ENCODE measurements at places on chromosomes 1 and 21. TPM values are rescaled to one million over a fixed set of nuclear protein-coding genes. Genes with fewer than 3 reads are reported as not detected.
A peak's percentile ranks its signal among the peaks of the same experiment; 100 is the strongest.

DNA sequence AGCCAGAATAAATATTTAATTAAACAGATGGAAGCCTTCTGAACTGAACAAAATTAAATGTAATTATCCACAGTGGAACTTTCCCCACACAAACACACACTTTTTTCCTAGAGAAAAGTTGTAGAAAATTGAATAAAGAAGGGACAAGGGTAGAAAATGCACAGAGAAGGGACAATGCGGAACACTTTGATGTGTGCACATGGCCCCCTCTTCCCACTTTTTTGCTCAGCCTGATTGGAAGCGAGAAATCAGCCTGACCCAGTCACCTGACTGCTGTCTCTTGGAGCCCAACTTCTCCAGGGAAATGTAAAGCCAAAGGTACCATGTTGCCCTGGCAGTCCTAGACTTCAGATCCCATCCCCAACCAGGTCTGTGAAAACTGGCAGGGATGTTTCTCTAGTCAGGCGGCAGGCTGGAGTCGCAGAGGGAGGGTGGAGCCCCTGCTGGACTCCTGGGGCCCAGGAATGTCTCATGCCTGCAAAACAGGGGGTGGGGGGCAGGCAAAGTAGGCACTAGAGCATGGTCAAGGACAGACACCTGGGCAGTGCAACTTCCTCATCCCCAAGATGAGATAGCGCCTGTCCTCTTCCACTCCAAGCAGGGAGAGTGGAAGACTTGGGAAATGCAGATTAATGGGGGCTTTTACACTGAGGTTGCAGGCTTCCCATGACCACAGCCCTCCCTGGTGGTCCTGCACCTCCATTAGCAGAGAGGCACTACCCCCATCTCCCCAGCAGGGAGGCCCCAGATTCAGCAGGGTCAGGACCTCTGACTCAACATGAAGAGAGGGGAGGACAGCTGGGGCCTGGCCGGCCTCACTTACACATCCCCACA lies 2.8 kb downstream of the CERS2 start:
- peaks cover 61% of the 10 kb centered on the region for H3K4me1 ChIP-seq
- H3K27me3 ChIP-seq: no peaks in the 10 kb centered on the region
- no peak for DNase-seq
- H3K4me3 ChIP-seq: peak overlapping the region; percentile 92
- peak overlapping the region; percentile 89 for H3K27ac ChIP-seq
- H3K36me3 ChIP-seq: peaks cover 17% of the 10 kb centered on the region

Gene CYYR1
- 18.2 TPM for total RNA-seq

DNA sequence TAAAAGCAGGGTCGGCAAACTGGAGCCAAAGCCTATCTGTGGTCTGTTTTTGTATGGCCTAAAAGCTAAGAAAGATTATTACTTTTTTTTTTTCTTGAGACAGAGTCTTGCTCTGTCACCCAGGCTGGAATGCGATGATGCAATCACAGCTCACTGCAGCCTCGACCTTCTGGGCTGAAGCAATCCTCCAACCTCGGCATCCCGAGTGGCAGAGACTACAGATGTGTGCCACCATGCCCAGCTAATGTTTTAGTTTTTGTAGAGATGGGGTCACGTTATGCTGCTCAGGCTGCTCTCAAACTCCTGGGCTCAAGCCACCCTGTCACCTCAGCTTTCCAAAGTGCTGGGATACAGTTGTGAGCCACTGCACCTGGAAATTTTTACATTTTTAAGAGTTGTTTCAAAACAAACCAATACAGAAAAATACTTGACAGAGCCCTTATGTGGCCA lies 6.5 kb upstream of the GLRX2 start:
- H3K4me3 ChIP-seq: peak overlapping the region; percentile 54
- H3K27ac ChIP-seq: peak overlapping the region; percentile 67
- no peak for DNase-seq
- H3K36me3 ChIP-seq: no peaks in the 10 kb centered on the region
- H3K27me3 ChIP-seq: no peaks in the 10 kb centered on the region

Gene SPRR1B
- total RNA-seq: not detected

- DNase-seq: no peak
- H3K27ac ChIP-seq: no peak overlapping the region
- no peak overlapping the region for H3K4me3 ChIP-seq
- H3K4me1 ChIP-seq: peaks cover 4% of the 10 kb centered on the region
- H3K27me3 ChIP-seq: no peaks in the 10 kb centered on the region
Measured at GRCh38 chr1:64980745-64981600, 14.6 kb upstream of the JAK1 start.

GRCh38 chr1:25705699-25706098 lies 89.1 kb downstream of the MAN1C1 start:
- peaks cover 56% of the 10 kb centered on the region for H3K4me1 ChIP-seq
- H3K27me3 ChIP-seq: no peaks in the 10 kb centered on the region
- peak overlapping the region; percentile 35 for H3K27ac ChIP-seq
- no peaks in the 10 kb centered on the region for H3K36me3 ChIP-seq

DNA sequence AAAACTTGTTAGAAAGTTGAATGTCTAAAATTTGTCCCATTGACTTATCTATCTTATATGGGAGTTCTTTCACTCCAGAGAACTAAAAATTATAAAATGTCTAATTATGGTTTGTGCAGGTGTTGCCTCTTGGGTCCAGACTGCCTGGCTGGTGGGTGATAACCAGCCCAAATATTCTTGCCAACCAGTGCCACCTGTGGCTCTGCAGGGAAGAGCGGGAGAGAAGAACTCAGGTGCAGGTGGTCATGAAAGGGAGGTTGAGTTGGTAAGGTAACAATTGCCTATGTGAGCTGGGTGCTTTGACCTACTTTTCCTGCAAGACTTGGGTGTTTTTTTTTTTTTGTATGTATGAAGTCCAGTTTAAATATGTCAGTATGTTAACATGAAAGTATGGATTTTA lies 10.2 kb downstream of the RPS6KC1 start:
- H3K4me1 ChIP-seq: peaks cover 9% of the 10 kb centered on the region
- H3K27me3 ChIP-seq: no peaks in the 10 kb centered on the region
- no peak for DNase-seq
- peaks cover 3% of the 10 kb centered on the region for H3K36me3 ChIP-seq

GRCh38 chr1:157407917-157408525 lies 144.3 kb downstream of the FCRL5 start:
- DNase-seq: no peak
- no peaks in the 10 kb centered on the region for H3K36me3 ChIP-seq
- no peak overlapping the region for H3K27ac ChIP-seq
- peaks cover 2% of the 10 kb centered on the region for H3K4me1 ChIP-seq
- H3K27me3 ChIP-seq: no peaks in the 10 kb centered on the region
- no peak overlapping the region for H3K4me3 ChIP-seq

DNA sequence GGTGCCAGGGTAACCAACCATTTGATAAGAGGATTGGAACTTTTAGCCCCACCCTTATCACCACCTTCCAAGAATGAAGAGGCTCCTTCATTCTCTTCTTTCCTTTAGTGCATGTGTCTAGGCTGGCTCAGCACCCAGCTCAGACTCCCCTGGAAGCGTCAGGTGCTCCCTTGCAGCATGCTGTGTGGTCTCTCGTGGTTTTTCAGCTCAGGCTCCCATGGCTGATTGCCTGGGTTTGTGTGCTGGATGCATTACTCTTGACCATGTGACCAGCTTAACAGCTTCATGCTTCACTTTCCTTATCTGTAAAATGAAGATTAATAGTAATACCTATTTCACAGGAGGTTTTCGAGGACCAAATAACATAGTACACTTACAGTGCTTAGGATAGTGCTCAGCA lies 198.4 kb downstream of the HHAT start:
- H3K4me3 ChIP-seq: no peak overlapping the region
- DNase-seq: no peak
- H3K36me3 ChIP-seq: no peaks in the 10 kb centered on the region
- H3K4me1 ChIP-seq: peaks cover 14% of the 10 kb centered on the region
- H3K27me3 ChIP-seq: no peaks in the 10 kb centered on the region

DNA sequence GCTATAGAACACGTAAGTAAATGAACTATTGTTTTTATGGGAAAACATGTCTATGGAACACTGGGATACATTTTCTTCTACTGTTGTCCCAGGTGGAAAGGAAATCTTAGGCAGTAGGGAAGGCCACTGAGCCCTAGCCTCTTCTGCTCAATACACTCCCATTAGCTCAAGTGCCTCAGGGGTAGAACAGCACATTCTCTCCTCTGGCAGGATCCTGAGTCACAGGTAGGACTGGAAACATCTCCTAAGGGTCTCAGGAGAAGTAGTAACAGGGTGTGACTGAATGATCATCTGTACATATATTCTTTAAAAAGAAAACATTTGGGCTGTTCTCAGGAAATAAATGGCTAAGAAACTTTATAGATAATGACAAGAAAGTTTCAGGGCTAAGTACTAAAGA lies 175.6 kb upstream of the ESRRG start:
- H3K27ac ChIP-seq: no peak overlapping the region
- H3K4me1 ChIP-seq: peaks cover 27% of the 10 kb centered on the region
